ENCODE measurements at places on chromosomes 16 and 17.

- no peak for DNase-seq
Measured at GRCh38 chr17:66522591-66523272, 220.3 kb downstream of the PRKCA start.

DNA sequence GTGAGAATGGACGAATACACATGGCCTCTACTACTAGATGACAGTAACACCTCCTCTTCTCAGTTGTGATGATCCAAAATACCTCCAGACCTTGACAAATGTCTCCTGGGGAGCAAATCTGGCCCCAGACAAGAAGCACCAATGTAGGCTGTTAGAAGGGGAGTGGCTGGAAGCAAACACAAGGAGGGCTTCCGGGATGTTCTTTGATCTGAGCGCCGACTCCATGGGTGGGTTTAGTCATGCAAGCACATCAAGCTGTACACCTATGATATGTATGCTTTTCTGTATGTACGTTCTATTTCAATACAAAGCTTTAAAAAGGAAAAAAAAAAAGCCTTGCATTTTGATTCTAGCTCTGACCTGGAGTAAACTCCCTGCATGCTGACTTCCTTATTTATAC, 61.4 kb downstream of the ARHGAP17 start:
- DNase-seq = no peak

DNA sequence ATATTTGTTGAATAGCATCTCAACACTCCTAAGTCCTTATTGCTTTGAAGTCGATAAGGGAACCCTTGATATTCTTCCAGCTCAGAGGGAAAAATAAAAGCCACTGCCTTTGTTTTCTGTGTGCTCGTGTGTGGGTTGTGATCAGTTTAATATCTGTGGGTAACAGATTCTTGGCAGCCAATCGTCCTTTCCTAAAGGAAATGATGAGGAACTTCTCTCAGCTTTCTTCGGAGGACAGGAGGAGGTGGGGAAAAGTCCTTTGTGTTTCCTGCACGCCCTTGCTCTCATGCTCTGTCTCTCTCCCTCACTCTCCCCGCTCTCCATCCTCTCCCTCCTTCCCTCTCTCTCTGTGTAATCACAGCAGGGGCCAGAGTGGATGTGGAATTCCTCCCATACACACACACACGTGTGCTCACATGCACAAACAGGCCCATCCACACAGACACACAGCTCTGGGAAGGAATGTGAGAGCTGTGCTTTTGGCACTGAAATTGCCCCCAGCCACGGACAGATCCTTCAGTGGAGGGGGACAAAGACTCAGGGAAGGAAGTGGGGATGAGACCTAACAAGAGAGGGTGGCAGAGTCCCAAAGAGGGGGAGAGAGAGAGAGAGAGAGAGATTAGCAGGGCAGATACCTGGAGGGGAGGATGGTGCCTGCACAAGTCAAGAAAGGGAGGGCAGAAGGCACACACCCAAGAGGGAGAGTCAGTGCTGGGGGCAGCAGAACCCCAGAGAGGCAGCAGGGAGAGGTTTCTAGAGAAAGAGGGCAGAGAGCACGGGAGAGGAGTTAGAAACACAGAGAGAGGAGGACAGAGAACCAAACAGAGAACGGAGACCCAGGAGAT, 83.5 kb upstream of the PLCG2 start:
- no peak for DNase-seq

- no peak for DNase-seq
Measured at GRCh38 chr16:71526111-71526631, at the start of gene CHST4. Gene CHST4 (plus strand): TSS chr16:71526426. CDS start chr16:71536678, 10,252 bp downstream.
